ENCODE measurements at places on chromosomes 4 and X. TPM values are rescaled to one million over a fixed set of nuclear protein-coding genes. Genes with fewer than 3 reads are reported as not detected.

Gene WAS
- 0.22 TPM for total RNA-seq

Gene AADAT
- total RNA-seq, result 4.6 TPM

Gene DAPP1
- total RNA-seq, result not detected

Gene MPC1L
- not detected for total RNA-seq

Gene SLC25A43
- 28.0 TPM for total RNA-seq

Gene FAM114A1
- total RNA-seq, result 453 TPM

Gene VCX
- total RNA-seq, result not detected

Gene FGF13
- 1.7 TPM for total RNA-seq

Gene SHOX
- total RNA-seq, result not detected

Gene GUCY1A1
- 0.11 TPM for total RNA-seq

Gene CT45A1
- total RNA-seq, result not detected

Gene BRS3
- not detected for total RNA-seq

Gene ZFP92
- 0.50 TPM for total RNA-seq

Gene RASGEF1B
- 1.1 TPM for total RNA-seq

Gene TRPC5OS
- total RNA-seq, result not detected

Gene SEPTIN11
- total RNA-seq, result 241 TPM

Gene SLC6A8
- 7.0 TPM for total RNA-seq

Gene LRP2BP
- 0.37 TPM for total RNA-seq

Gene TLR6
- 3.0 TPM for total RNA-seq

Gene ARHGEF6
- total RNA-seq, result 9.4 TPM

Data from uterine smooth muscle cell (primary cell).